ENCODE measurements at places on chromosomes 6 and 20.

DNA sequence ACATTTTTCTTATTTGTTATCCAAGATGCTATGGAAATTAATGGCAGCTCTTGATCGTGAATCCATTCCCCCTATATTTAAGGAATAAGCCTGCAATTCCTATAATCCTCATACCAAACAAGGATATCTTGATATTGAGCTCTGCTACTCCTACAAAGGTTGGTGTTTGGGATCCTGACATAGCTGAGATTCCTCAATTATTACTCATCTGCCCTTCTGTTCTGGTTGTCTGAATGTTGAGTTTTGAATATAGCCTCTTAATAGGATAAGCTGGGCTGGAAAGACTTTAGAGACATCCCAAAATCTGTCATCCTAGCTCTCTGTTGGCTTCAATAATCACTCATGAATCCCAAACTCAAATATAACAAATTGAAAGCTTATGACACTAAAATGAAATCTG lies 49.9 kb downstream of the CLIC5 start:
- DNase-seq, result no peak

DNA sequence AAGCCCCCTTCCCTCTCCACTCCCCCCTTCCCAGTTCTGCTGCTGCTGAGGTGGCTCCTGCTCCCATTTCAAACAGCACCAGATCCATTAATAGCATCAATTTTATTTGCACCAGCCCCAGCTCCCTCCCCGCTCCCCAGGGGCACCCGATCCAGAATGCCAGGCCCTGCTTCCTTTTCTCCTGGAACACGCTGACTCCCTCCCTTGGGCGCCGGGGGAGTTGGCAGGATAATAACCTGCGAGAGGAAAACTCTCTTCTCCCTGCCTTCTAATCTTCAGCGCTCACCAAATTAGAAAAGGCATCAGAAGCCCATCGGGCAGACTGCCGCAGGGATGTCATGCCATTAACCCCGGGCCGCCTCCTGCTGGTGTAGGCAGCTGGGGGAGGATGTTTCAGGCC lies 77.8 kb downstream of the NCR2 start:
- DNase-seq, result no peak

DNA sequence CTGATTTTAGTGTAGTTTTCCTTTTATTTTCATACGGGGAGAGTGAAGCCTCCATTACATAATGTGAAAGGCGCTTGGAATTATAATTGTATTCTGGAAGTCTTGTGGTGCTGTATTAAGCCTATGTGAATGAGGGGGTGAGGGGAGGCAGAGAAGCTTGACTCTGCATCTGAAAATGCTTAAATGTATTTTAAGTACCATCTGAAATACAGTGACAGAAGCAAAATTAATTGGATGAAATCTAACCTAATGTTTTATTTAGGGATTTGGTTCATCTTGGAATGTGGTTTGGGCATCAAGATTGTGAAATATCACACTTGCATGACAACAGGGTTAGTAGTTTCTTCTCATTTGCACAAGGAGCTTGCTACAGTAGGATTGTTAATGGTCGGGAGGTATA lies 41.2 kb downstream of the TMEM200A start:
- DNase-seq, result peak; percentile 24

GRCh38 chr20:25280051-25280573 lies 32.2 kb downstream of the PYGB start:
- no peak for DNase-seq

DNA sequence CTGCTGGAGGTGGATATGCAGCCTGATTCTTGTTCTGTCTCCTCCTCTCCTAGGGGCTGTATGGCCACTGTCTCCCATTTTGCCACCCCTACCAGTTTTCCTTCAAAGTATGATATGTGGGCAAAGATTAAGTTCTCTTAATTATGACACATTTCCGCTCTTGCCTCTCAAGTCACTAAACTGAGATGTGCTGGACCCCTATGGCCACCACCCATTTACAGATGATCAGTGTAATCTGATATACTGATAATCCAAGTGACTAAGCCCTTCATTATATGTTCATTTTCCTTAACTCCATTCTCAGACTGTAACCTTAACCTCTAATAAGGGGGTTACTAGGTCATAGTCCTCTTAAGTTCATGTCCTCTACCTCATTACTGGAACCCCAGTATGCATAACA lies 711 bp upstream of the C20orf141 start:
- DNase-seq, result no peak

GRCh38 chr6:5590187-5590586 lies 328.9 kb downstream of the FARS2 start:
- no peak for DNase-seq

DNA sequence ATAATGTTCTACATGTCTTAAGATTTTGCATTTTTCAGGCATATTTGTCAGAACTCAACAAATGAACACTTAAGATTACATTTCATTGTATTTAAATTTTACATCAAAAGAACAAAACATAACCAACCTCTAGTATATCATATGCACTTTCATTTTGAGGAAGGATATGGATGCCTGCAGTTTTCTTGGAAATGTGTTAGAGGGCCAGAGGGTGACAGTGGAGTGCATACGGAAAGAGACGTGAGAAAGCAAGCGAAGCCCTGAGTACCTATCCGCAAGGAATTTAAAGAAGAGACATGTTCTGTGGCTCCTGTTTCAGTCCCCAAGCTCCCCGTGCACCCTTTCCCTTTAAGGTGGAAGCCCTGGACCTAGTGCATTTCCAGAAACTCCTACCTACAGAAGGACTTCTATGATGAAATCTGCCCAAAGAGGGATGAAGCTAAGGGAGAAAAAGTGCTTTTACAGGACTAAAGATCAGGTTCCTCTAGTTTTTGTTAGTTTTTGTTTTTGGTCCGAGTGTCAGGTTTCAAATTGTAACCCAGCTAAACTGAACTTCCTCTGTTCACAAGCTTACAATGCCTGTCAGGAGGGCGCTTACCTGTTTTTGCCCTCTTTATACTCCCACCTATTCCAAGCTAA lies 38.8 kb downstream of the EZR start:
- no peak for DNase-seq
